ENCODE measurements at places on chromosomes 4 and X.

GRCh38 chr4:37392521-37393255 lies 148.1 kb downstream of the NWD2 start:
- DNase-seq = peak; percentile 89

DNA sequence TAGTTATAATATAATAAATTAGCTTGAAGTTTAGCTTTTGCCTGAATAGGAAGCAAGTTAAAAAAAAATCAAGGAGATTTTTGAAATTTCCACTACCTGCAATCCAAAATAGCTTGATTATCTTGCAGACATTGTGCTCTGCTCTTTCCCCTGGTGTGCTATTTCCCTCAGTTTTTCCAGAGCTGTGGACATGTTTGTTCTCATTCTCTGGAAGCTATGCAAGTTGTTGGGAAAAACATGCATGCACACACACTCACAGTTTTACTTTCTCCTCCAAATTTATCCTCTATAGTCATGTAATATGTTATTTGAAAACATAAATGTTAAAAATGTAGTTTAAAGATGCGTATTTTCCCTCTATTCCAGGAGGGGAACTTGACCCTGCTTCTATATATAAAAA lies 225.8 kb upstream of the ARSJ start:
- DNase-seq = no peak

DNA sequence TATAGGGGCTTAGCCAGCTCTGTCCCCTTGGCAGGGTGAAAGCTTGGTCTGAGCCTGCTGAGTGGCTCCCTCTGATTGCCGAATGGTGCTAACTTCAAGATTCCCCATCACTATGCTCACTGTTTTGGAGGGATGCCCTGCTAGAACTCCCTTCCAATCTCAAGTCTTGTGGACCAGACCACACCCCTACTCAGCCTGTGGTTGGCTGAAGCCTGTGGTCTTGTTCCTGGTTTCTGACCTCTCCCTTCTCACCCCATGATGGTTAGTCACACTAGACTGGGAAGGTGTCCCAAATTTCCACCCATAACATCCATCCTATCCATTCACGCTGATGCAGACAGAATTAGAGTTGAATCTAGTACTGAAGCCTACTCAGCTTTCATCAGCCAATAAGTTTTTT lies 184.7 kb upstream of the NDP start:
- no peak for DNase-seq

DNA sequence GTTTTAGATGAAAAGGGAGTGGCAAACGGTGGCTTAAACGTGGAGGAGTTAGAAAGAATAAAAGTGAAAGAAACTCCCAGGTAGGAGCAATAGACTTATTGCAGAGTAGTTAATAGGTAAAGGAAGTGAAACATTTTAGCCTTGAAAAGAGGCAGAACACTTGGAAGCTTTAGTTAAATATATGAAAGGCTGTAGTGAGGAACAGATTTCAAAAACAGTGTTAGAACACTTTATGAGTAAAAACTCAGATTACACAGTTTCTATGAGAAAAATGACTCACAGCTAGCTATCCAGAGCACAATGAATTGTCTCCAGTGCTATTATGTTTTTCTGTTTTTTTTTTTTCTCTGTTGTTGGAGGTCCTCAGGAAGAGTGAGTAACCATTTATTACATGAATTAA lies 45.8 kb downstream of the TACR3 start:
- no peak for DNase-seq

GRCh38 chr4:145816091-145816490 lies 122.5 kb downstream of the ZNF827 start:
- DNase-seq = no peak

DNA sequence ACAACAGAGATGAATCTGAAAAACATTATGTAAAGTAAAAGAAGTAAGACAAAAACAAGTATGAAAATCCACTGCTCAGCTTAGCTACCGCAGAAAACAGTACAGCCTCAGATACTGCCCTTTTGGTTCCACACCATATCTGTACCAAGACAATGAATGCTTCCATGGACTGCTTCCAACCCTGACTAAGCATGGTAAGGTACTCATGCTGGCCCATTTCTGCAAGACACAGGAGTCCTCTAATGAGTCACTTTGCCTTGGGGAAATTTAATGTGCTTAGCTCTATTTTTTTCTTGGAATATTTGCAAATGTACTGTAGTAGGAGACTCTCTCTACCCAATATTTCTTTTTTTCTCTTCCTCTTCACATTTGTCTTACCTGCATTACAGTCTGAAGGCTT lies 931.7 kb upstream of the HS3ST1 start:
- no peak for DNase-seq

- DNase-seq = no peak
Measured at GRCh38 chr4:15765910-15766697, 12.0 kb upstream of the CD38 start.

- no peak for DNase-seq
Measured at GRCh38 chr4:101237773-101238172, 109.6 kb downstream of the PPP3CA start.

GRCh38 chr4:152009983-152010709 lies 249.3 kb upstream of the GATB start:
- no peak for DNase-seq

- DNase-seq = no peak
Measured at GRCh38 chrX:51893931-51894696, 691 bp downstream of the MAGED1 start.

GRCh38 chr4:82491251-82491960 lies 61.0 kb downstream of the ENOPH1 start:
- no peak for DNase-seq

GRCh38 chr4:124711471-124712371 lies 811 bp downstream of the ANKRD50 start:
- DNase-seq = peak; percentile 83

DNA sequence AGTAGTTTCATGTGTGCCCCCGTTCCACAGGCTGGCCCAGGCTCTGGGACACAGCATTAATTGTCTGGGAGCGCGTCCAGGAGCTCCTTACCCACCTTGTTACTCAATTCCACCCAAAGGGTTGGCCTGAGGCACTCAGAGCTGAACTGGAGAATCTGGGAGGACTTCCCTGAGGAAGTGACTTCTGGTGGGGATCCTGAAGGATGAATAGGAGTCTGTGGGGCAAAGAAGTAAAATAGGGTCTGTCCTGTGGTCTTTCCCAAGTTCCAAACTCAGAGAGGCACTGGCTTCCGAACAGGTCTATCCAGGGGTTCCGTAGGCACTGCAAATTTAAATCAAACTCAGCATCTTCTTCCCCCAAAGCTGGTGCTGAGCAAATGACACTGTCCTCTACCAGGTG lies 204.3 kb downstream of the AFAP1 start:
- no peak for DNase-seq

DNA sequence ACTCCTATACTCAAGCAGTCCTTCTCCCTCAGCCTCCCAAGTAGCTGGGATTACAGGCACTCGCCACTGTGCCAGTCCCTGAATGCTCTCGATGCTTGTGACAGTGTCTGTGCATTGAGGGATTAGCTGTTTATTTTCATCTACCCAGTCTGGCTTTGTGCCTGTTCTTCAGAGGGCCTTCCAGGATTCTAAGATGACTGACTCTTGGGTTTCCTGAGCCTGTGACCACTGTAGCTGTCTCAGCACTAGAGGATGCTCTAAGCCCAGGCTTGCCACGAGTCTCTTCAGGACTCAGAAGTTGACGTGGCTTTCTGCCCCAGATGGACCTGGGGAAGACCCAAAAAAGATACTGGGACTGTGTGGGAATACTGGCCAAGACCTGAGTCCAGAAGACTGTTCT lies 201.4 kb downstream of the ARHGAP10 start:
- no peak for DNase-seq

- DNase-seq = peak; percentile 72
Measured at GRCh38 chr4:83074086-83074704, 39.2 kb downstream of the COPS4 start.

- no peak for DNase-seq
Measured at GRCh38 chrX:130746077-130746476, 156.9 kb downstream of the ENOX2 start.

- peak; percentile 90 for DNase-seq
Measured at GRCh38 chr4:83552924-83553323, 17.0 kb downstream of the GPAT3 start.

DNA sequence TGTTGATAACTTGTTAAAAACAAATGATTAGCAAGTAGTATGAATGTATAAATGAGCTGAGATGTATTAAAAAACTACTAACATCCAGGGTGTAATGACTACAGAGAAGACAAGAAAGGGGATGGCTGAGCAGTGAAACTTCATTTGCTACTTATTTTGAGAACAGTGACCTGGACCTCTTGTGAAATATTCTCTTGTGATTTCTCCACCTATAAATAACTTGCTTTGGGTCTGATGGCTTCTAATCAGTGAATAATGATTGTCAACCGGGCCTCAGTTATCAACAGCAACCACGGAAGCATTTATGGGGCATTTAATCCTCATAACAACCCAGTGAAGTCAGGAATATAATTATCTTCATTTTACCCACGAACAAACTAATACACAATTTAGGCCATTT lies 154.2 kb upstream of the HAND2 start:
- DNase-seq = no peak

GRCh38 chr4:37132351-37132974 lies 112.1 kb upstream of the NWD2 start:
- no peak for DNase-seq

- peak; percentile 73 for DNase-seq
Measured at GRCh38 chr4:168621806-168622589, 125.1 kb downstream of the PALLD start.

DNA sequence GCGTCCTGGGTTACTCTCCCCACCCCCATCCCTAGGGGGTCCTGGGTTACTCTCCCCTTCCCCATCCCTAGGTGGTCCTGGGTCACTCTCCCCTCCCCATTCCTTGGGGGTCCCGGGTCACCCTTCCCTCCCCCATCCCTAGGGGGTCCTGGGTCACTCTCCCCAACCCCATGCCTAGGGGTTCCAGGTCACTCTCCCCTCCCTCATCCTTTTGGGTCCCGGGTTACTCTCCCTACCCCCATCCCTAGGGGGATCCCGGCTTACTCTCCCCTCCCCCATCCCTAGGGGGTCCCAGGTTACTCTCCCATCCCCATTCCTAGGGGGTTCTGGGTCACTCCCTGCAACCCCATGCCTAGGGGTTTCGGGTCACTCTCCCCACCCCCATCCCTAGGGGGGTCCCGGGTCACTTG lies 1.5 kb downstream of the ASMTL start:
- no peak for DNase-seq

DNA sequence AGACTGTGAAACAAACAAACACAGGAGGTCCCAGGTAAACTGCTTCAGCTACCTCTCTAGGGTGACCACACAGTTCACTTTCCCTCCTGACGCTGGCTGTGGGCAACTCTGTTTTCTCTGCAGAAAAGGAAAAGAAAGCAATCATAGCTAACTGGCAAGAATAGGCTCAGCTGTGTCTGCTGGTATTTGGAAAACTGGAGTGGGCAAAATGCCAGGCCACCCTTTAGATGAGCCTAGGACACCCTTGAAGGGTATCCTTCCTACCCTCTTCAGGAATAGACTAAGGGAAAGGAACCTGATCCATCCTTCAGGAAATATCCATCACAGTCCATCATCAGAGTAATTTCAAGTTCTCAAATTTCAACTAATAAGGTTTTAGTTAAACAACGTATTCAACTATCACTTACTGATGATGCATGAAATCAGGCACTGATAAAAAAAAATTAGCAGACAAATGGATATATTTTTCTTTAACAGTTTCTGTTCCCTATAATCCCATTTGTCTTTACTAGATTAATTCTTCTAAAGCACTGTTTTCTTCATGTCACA lies 60.9 kb downstream of the CAMK2D start:
- DNase-seq = no peak

- no peak for DNase-seq
Measured at GRCh38 chrX:81259714-81260395, 58.0 kb downstream of the SH3BGRL start.

- DNase-seq = no peak
Measured at GRCh38 chrX:19799319-19800182, 87.8 kb downstream of the SH3KBP1 start.

DNA sequence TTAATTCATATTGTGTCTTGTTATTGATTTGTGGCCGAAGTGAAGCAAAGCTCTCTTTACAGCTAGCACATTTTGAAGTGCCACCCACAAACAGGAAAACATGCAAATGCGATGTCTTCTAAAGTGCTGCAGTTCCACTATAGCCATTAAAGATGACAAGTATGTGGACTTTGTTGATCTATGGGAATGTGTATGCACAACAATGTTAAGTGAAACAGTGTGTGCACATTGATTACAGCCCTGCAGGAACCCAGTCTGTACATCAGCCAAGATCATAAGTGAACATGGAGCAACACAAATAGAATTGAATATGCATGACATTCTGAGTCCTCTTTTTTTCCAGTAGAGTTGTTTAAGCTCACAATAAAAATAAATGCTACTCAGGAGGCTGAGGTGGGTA lies 43.0 kb downstream of the TFDP3 start:
- no peak for DNase-seq

GRCh38 chr4:126778348-126778747 lies 854.4 kb upstream of the INTU start:
- peak; percentile 49 for DNase-seq

DNA sequence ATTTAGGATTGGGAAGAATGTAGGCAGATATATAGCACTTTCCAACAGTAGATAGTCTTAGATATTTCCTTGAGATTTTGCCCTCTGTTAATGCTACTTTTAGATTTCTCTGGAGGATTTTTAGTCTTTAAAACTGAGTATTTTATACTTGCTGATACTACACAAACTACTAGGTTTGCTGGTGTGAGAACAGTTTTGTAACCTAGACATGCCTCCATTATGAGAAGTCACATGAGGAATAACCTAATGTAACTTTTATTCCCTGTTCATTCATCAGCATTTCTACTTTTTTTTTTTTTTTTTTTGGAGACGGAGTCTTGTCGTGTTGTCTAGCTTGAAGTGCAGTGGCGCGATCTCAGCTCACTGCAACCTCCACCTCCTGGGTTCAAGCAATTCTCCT lies 137.2 kb downstream of the RAPGEF2 start:
- DNase-seq = no peak

DNA sequence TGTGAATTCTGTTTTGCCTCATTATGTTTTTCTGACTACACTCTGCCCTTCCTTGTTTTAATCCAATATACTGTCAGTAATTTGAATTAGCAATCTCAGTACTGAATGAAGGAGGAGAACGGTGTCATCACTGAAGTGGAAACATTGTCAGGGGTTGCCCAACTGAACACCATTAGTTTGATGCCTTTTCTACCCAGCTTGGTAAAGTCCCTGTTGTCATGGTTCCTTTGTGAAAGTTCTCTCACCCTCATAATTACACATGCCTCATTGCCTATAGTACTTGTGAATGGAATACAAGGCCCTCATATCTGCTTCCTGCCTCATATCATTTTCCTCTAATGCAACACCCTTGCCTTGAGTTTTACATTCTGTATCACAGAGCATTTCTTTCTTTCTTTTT lies 76.9 kb downstream of the RRAGB start:
- no peak for DNase-seq

DNA sequence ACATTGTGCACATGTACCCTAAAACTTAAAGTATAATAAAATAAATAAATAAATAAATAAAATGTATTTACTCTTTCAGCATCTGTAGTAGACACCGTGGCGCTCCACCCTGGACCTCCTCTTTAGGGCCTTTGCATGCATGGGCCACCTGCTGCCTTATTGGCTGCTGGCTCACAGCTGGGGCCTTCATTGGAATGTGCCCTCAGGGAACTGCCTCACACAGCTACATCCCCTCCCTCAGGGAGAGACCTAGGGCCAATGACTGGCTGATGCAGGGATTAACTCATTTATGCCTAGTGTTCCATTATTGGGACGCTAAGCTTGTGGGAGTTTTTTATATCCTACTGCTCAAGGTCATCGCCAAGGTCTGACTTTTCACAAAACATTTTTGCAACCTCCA lies 302.9 kb upstream of the FTHL17 start:
- DNase-seq = no peak

- DNase-seq = no peak
Measured at GRCh38 chrX:72349190-72349589, 43.5 kb upstream of the CITED1 start.

GRCh38 chrX:73267979-73268378 lies 53.3 kb upstream of the NAP1L2 start:
- no peak for DNase-seq

Measured in kidney tubule cell (primary cell).